ENCODE measurements at places on chromosomes 4 and X.

DNA sequence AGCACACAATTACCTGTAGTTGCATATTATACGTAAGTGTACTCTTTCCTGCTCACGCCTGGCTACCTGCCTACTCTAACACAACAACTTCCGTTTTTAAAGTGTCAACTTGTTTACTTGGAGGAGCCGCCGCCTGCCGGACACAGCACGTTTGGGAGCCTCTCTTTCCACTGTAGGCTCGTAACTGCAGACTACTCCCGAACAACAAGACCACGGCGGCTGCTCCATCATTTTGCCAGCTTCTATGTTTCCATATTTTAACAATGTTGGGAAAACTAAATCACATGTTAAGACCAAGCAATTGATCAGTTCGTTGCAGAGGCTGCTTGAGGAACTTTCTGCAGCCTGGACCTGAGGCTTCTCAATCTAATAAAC is 841 bp downstream of the MTNR1A start:
- DNase-seq = no peak

DNA sequence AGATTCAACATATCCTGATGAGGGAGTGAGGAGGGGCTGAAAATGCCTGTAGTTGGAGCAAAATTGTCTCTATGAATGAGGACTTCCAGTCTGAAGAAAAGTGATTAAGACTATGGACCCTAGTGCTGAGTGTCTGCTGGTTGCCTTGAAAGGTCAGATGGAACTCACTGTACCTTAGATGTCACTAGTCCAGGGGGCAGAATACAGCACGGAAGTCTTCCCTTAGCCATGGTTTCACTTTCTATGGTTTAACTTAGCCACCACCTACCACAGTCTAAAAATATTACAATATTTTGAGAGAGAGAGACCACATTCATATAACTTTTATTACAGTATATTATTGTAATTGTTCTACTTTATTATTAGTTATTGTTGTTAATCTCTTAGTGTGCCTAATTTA is 223.1 kb downstream of the FMR1NB start:
- no peak for DNase-seq

GRCh38 chr4:2516635-2517034 is 19.8 kb upstream of the FAM193A start:
- DNase-seq = no peak

DNA sequence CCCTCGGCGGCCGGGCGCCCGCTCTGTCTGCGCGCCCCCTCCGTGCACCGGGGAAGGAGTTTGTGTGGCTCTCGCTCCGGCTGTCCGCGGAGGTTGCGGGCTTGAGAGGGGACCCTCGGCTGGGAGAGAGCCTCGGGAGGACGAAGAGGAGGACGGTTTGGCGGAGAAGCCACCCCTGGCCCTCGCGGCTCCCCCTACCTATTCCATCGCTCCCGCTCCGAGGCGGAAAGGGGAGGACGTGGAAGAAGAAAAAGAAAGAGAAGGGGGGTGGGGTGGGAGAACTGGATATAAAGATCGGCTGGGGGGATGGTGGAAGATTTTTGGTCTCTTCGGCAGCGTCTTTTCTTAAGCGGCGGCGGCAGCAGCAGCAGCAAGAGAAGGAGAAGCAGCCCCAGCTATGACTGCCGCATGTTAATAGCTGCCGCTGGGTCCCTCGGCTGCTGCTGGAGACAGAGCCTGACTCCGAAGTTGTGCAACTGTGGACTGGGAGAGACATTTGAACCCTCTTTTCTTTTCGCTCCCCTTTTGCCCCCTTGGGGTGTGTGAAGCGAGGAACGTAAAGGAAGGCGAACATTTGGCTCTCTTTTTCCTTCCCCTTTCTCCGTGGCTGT is 895 bp downstream of the ADGRL3 start:
- no peak for DNase-seq

DNA sequence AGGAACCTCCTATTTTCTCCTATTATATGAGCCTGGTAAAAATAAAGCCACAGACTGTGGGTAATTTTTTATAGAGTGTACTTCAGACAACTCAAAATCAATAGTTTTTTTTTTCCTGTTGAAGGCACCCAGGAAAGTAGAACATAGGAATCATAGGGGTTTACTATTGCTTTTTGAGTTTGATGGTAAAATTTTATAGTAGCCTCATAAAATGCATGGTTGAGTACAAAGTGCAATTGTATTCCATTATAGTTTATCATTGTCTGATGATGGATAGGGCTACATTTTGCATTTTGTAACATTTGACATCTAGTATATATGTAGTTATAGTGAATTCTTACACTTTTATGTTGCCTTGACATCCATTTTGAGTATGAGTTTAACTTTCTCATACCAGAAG is 455.0 kb downstream of the STIM2 start:
- no peak for DNase-seq

- no peak for DNase-seq
Measured at GRCh38 chr4:156195914-156196313, 242.2 kb upstream of the CTSO start.

DNA sequence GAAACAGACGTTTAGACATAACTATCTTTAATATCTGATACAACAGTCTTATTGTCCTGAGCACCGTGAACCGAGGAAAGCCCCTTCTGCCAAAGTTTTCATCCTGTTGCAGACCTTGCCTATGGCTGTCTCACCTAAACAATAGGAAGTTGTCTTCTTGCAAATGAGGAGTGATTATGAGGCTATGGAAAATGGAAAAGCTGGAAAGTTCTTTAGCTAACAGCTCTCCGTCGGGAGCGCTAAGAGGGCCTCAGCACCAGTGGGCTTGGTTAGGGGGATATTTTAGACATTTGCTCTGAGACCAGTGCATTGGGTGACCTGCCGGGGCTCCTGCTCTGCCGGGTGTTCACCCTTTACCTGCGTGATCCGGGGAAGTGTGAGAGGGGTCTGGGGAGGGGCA is 28.4 kb downstream of the TMEM131L start:
- no peak for DNase-seq

GRCh38 chr4:38090455-38091246 is 130.5 kb downstream of the PTTG2 start:
- no peak for DNase-seq

- no peak for DNase-seq
Measured at GRCh38 chr4:8013976-8014726, 74.5 kb upstream of the AFAP1 start.

- no peak for DNase-seq
Measured at GRCh38 chr4:110503270-110504083, 27.5 kb downstream of the ENPEP start.

- DNase-seq = peak; percentile 36
Measured at GRCh38 chr4:162891788-162892707, 274.6 kb downstream of the NAF1 start.

DNA sequence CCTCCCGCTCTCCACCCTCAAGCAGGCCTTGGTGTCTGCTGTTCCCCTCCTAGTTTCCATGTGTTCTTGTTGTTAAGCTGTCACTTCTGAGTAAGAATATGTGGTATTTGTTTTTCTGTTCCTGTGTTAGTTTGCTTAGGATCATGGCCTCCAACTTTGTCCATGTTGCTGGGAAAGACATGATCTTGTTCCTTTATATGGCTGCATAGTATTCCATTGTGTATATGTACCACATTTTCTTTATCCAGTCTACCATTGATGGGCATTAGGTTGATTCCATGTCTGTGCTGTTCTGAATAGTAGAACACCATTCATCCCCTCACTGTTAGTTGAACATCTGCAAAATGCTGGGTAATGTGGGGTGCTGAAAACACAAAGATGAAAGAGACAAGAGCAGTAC is 222.9 kb downstream of the PALLD start:
- no peak for DNase-seq

- DNase-seq = no peak
Measured at GRCh38 chrX:119121341-119121740, 6.3 kb downstream of the KIAA1210 start.

- DNase-seq = no peak
Measured at GRCh38 chrX:155745792-155746191, 133.0 kb upstream of the TMLHE start.

GRCh38 chr4:58809366-58809765 is 1699.2 kb upstream of the IGFBP7 start:
- DNase-seq = no peak

GRCh38 chrX:74540635-74541249 is 73.7 kb downstream of the RLIM start:
- no peak for DNase-seq

DNA sequence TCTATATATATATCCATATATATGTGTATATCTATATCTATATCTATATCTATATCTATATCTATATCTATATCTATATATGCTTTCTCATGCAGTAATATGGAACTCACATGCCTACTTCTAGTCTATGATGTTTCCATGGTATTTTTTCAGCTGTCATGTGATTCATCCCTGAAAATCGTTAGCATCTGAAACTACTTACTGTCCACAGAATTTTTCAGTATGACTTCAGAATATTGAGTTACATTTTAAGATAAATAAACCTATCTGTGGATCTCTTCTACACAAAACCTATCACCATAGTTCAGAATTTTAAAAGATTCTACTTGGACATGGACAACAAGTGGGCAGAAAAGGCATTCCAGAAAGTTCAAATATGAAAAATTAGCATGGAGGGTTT is 855.1 kb upstream of the INTU start:
- no peak for DNase-seq

GRCh38 chr4:99463566-99463965 is 28.4 kb upstream of the ADH7 start:
- DNase-seq = no peak

GRCh38 chrX:37075892-37076595 is 67.9 kb downstream of the FAM47C start:
- no peak for DNase-seq

GRCh38 chr4:185956544-185956940 is 112.4 kb upstream of the TLR3 start:
- DNase-seq = no peak

DNA sequence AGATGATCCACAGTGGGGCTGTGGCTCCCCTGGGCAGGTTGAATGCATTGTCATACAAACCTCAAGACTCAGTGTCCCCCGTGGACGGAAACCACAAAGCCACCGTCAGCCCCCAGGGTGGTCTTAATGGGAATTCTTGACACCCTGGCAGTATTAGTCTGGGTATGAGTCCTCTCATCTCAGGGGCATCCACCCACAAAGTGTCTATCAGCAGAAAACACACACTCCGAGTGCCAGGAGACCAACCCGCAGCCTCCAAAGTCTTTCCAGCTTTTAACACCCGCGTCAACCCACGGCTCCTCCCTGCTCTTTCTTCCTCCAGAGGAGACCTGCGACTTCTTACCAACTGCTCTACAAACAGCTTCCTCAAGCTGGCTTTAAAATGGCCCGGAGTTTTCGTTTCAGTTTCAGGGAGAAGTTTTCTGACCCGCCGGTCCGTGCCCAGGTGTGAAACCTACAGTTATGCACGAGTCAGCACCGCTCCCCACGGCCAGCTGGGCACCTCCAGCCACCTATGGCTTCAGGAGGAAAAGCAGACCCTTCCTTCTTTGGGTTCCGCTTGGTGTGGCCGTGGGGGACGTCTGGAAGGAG is 14.4 kb upstream of the ASMTL start:
- peak; percentile 84 for DNase-seq

- DNase-seq = no peak
Measured at GRCh38 chr4:185833055-185833598, 21.1 kb upstream of the SORBS2 start.

- DNase-seq = no peak
Measured at GRCh38 chr4:31175242-31175910, 455.2 kb downstream of the PCDH7 start.

- DNase-seq = no peak
Measured at GRCh38 chr4:113020966-113021365, 28.5 kb upstream of the ANK2 start.

DNA sequence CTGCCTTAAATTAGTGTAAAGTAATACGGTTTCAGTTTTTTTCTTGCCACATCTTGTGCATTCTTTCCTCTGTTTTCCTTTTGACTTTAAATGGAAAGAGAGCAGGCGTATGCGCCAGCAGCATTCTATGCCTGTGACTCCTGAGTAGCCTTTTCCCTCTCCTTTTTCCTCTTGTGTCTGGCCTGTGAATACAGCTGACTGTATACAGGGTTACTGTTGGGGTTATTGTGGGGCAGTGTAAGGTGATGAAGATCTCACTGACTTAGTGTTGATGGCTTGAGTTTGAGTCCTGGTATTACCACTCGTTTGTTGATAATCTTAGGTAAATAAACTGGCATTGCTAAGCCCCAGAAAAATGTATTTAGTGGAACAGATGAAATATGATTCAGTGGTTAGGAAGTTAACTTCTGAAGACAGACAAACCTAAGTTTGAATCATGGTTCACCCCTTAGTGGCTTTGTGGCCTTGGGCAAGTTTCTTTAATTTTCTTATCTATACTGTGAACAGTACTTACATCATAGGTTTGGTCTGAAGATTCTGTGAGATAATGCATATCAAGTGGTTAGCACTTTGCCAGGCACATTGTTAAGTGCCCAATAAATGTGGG is 105.1 kb downstream of the FNIP2 start:
- no peak for DNase-seq

DNA sequence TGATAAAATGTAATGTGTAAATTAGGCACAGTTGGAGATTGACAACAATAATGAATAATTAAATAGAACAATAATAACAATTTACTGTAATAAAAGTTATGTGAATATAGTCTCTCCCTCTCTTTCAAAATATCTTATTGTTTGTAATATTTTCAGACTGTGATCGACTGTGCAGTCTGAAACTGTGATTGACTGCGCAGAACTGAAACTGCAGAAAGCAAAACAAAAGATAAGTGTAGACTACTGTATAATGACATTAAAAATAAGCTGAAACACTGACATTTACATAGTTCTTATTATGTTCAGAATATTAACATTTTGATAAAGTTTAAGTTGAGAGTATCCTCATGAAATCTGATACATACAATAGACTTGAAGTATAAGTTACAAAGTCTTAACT is 371.0 kb downstream of the CCSER1 start:
- DNase-seq = no peak

DNA sequence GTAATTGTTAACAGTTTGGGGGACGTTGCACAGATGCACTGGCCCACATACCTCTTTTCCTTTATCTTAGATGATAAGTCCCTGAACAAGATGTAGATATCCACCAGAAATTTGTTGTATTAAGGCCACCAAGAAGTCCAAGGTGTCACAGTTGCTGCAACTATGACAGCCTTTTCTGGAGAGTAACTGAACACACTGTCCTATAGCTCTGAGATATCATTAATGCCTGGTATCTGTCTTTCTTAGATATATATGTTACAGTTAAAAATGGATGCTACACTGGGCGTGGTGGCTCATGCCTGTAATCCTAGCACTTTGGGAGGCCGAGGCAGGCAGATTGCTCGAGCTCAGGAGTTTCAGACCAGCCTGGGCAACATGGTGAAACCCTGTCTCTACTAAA is 77.8 kb upstream of the PRDX4 start:
- DNase-seq = no peak

- no peak for DNase-seq
Measured at GRCh38 chr4:10087152-10087791, 29.3 kb downstream of the WDR1 start.

- DNase-seq = no peak
Measured at GRCh38 chrX:123184866-123185276, 793 bp downstream of the GRIA3 start.

DNA sequence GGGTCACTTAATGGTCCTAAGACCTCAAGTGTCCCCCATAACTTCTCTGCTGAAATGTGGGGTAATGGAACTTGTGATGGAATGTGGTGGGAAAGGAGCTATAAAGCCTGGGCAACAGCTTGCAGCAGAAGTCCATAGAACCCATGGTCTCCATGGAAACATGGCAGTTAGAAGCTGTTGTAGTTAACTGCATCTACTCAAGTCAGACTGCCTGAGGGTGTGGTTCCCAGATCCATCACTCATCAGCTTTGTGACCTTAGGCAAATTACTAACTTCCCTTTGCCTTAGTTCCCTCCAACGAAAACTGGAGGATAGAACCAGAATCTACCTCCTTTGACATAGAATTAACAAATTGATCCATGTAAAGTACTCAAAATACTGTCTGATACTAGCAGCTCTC is 113.0 kb downstream of the SPATA18 start:
- no peak for DNase-seq

Data from GM19239 (cell line).